ENCODE measurements at places on chromosomes 6 and 20.

DNA sequence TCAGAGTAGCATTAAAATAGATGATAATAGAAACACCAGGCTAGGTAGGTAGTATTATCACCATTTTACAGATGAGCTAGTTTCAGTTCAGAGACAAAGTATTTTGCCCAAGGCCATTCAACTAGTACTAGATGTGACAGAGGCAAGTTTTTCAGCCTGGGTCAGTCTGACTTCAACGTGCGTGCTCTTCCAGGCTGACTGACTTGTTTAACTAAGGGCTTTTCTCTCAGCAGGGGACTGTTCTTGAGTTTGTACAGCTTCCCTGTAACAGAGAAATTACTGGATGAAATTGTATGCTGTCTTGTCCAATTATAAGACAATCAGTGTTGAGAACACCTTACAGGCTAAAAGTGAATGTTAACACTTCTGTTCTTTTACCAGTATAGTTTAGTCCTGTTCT lies 333.5 kb upstream of the MAN1A1 start:
- no peak for DNase-seq

DNA sequence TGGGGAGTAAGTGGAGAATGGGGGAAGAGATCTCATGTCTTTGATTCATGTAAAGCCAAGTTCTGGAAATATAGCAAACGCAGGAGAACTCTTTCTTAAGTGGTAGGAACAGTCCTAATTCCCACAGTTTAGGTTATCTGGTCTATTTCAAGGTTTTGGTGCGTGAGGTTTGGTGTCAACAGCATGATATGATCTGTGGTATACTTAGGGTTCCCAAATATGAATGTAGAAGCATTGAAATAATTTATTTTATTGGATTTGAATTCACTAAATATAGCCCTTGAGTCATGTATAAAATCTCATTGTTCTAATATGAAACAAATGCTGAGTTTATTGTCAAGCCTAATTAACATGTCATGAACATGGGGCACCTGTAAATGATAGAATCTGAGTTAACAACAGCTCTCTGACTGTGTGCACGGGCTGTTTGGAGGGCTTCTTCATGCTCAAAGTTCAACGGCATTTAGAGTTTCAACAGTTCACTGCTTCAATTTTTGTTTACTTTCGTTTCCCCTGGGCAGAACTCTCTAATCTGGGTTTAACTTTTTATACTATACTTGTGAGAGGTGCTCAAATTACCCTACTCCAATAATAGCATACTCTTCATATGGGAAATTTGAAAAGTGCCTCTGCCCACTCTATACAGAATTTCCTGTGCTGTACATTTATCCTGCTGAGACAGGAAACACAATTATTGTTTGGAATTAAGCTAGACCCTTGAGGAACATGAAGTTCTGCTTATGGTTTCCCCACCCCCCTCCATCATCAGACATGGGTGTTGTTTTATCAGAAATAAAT lies 236.3 kb upstream of the ZNF217 start:
- no peak for DNase-seq

DNA sequence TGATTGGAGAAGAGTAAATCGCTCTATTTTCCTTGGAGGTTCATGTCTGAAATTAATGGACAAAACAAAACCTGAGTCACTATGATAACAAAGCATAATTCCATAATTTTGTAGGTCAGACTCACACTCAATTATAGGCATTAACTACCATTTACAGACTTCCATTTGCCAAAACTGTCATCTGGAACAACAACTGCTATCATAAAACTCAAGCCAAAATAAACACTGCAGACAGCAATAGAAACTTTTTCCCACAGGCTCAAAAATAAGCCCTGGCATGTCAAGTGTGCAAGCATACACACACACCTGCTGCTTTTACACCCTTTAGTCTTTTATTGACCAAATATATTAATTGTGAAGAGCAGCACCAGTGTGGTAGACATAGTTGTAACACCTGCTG lies 7.1 kb downstream of the MRPS10 start:
- peak; percentile 56 for DNase-seq

- no peak for DNase-seq
Measured at GRCh38 chr6:48307573-48307972, 196.6 kb upstream of the PTCHD4 start.

DNA sequence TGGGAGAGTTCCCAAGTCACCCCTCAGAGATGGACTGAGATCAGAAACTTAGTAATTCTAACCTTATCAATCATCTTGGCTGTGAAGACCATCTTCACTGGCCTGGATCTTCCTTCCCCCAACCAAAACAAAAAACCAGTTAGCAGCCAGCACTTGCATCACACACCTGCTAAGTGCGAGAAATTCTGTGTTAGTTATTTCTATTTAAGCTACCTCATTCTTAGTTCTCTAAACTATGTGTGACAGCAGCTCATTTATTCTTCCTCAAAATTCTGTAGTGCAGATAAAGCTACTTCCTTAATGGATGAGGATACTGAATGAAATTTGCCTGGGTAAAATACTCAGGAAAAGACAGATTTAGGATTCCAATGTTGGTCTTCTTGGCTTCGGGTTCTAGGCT lies 18.2 kb upstream of the TAGAP start:
- DNase-seq, result no peak

GRCh38 chr6:15498640-15499039 lies 164.2 kb downstream of the DTNBP1 start:
- DNase-seq, result no peak

GRCh38 chr6:27668442-27669294 lies 195.8 kb upstream of the ZNF184 start:
- DNase-seq, result no peak

DNA sequence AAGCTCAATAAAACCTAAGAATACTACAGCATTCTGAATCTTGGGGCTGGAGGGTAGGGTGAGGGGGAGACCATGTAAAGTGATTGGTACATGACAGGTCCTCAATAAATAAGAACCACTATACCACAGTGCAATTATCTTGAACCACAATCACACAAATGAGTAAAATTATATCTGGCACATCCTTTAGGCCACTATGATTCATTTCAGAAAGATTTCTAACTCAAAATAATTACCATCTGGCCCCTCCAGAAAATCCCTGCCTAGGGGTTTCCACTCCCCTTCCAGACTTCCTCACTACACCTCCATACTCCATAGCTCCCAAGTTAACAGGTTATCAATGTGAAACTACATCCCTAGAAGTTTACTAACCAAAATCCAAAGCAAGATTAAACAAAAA lies 19.7 kb downstream of the AKIRIN2 start:
- DNase-seq, result no peak

DNA sequence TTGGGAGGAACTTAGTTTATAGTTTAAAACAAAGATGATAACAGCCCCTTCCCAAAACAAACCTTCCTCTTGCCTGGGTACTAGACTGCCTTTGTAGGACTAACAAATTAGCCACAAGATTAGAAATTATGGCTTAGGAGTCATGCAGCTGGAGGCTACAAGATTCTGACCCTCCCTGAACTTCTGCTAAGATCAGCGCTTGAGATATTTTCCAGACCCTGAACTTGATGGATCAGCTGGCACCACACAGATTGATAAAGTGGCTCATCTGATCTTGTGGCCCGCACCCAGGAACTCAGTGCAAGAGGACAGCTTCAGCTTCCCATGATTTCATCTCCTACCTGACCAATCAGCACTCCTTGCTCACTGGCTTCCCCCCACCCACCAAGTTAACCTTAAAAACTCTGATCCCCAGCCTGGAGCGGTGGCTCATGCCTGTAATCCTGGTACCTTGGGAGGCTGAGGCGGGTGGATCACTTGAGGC lies 5.9 kb upstream of the SERINC3 start:
- DNase-seq, result no peak

- no peak for DNase-seq
Measured at GRCh38 chr6:143773506-143774150, 69.5 kb upstream of the LTV1 start.

DNA sequence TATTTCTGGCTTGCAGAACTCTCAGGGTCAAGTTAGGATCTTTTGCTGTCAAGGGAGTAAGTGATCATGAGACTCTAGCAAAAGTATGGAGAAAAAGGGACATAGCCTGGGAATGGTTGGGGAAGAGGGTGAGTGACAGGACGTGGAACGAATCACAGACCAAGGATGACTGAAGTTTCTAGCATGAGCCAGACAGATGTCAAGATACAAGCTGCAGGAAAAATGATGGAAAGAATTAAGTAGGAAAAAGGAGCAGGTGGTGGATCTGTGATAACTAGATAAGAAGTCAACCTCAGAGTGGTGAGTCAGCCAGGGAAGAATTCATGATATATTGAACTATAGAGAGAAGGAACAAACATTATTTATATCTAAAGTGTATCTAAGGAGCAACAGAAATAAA lies 159.8 kb upstream of the SYNDIG1 start:
- no peak for DNase-seq

GRCh38 chr6:169243186-169243585 lies 10.5 kb downstream of the THBS2 start:
- DNase-seq, result no peak

- no peak for DNase-seq
Measured at GRCh38 chr6:167578371-167578901, 248.3 kb upstream of the AFDN start.

DNA sequence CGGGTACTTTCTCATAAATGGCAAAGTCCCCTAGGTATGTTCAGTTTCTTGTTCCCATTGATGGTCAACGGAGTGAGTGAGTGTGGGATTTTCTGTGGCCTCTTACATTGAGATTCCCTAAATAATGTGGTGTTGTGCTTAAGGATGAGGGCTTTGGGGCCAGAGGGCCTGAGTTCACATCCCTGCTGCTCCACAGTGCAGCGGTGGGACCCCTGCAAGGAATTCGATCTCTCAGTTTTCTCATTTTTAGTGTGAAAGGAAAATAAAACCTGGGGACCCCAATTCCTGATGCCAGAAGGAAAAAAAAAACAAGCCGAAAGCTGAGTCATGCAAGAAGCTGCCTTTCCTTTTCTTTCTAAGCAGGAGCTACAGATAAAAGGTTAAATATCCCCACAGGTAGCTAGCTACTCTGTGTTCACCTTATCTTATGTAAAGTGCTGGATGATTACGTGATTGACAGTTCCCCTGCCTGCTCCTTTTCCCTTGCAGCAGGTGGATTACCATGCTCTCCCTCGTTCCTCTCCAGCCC lies 120.2 kb upstream of the CLDN20 start:
- no peak for DNase-seq

DNA sequence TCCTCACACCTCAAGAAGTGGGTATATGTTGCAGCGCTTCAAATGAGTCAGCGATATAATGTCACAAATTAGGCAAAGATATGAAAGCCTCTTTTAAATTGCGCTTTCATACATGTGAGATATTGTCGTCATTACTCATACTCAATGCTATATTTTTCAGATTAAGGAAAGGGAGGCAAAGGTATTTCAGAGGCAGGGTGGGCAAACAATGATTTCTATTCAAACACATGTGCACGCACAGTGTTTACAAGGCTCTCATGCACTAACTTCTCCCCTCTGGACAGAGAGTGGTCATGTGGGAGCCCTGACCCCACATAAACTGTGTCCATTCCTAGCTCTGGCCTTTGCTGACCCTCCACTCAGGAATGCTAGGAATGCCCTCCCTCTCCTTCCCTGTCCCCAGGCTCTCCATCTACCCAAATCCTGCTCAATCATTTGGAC lies 112.1 kb upstream of the TMEM170B start:
- no peak for DNase-seq

DNA sequence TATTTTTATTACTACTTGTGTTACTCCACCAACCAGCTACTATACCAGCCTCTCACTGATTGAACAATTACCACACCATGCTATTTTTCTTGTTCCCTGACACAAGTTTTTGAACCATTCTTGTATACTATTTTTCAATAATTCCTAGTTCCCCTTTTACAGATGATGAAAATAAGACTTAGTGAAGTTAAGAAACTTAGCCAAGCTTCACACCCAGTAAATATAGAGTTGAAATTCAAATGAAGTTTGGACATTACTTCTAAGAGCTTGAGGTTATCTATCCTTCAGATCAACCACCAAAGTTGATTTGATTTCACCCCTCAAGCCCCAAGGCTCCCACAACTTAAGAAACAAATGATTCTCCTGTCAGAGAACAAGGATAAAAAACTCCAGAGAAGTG lies 13.1 kb upstream of the BCAS1 start:
- no peak for DNase-seq

GRCh38 chr6:2285510-2285909 lies 40.1 kb upstream of the GMDS start:
- DNase-seq, result no peak

DNA sequence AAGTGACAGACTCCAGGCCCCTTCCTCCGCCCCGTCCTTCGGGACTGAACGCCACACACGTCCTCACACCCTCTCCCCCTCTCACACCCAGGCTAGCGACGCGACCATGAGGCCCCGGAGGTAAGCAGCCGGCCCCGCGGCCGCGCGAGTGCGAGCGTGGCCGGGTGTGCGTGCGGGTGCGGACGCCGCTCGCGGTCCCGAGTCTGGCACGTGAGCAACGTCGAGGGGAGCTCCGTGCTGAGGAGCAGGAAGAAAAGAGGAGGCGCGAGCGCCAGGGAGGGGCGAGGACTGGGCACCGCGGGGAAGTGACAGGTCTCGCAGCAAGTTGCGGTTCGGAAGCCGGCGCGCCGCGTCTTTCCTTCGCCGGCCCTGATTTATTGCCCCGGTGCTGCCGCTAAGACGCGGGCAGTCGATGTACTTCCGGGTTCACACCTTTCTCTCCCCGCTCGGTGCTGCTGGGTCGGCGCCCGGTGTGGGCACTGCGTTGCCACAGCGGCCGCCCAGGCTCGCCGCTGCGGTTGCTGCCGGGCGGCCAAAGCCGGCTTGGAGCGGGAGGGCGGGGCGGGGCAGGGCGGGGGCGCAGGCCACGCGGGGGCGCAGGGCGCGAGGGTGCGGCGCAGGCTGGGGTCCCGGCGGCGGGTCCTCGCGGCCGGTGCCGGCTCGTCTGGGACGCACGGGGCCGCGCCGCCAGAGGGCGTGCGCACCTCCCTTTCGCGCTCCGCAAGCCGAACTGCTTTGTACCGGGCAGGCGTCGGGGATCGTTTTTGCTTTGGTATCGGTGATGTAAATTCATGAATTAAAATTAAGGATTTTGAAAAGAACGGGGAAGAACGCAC lies 15.8 kb upstream of the LIN28B start:
- no peak for DNase-seq

- DNase-seq, result no peak
Measured at GRCh38 chr6:106411643-106412200, 51.2 kb downstream of the CRYBG1 start.

DNA sequence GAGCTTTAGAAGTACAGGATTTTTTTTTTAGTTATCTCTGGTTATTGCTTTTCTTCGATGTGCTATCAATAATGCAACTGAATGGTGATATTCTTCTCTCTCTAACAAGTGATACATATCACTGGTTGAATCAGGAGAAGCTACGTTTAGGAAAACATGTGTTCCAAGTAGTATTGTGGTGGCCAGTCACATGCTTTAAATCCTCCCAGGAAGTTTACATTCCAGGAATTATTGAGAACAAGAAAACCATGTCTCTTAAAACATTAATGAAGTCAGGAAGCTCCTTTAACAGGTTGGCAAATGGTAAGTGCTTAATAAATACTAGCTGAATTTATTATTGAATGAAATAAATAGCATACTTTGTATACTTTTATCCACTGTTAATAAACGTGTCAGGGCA lies 371.1 kb downstream of the BCKDHB start:
- no peak for DNase-seq

GRCh38 chr6:46688117-46688965 lies 656 bp downstream of the TDRD6 start:
- DNase-seq, result no peak
